Kidney (tissue), 22 donors: ENCODE measurements at places on chromosomes 2 and 18. TPM values are rescaled to one million over a fixed set of nuclear protein-coding genes. Genes with fewer than 3 reads are reported as not detected.
A peak's percentile ranks its signal among the peaks of the same experiment; 100 is the strongest.

GRCh38 chr2:169091761-169092519 is 22.6 kb downstream of the DHRS9 start:
- H3K36me3 ChIP-seq: no peaks in the 10 kb centered on the region
- no peaks in the 10 kb centered on the region for H3K4me1 ChIP-seq
- no peak for DNase-seq

BCL2 gene
- 39.2 TPM for total RNA-seq

BMP10 gene
- total RNA-seq: not detected

DNA sequence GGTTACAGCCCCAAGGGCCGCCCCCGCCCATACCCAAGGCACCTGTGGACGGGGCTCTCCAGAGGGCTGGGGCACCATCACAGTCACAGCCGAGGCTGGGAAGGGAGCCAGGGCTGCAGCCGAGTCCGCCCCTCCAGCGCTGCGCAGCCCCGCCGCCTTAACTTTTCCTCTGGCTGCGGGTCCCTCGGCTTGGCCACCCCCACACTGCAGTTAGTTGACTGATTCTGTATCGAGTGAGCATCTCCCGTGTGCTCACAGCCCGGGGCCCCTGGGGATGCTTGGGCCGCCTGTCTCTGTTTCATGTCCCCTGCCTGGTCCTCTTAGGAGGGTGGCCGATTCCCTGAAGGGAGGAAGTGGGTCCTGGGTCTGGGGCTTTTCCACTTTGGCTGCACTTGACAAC is 33.7 kb downstream of the EMILIN2 start:
- no peaks in the 10 kb centered on the region for H3K27me3 ChIP-seq
- no peak for DNase-seq
- no peaks in the 10 kb centered on the region for H3K4me1 ChIP-seq

ASB3 gene
- 20.1 TPM for total RNA-seq

OSBPL6 gene
- 0.91 TPM for total RNA-seq

GRCh38 chr2:182444806-182445205 is 18.0 kb upstream of the PDE1A start:
- H3K36me3 ChIP-seq: no peaks in the 10 kb centered on the region
- H3K4me1 ChIP-seq: no peaks in the 10 kb centered on the region
- no peak for DNase-seq
- no peak overlapping the region for H3K27ac ChIP-seq

- H3K27ac ChIP-seq: no peak overlapping the region
- H3K4me1 ChIP-seq: no peaks in the 10 kb centered on the region
- no peaks in the 10 kb centered on the region for H3K36me3 ChIP-seq
These were observed 225.2 kb downstream of the ZNF521 start for GRCh38 chr18:25126751-25127150.

- H3K4me3 ChIP-seq: no peak overlapping the region
- no peak overlapping the region for H3K27ac ChIP-seq
- H3K36me3 ChIP-seq: no peaks in the 10 kb centered on the region
- no peaks in the 10 kb centered on the region for H3K4me1 ChIP-seq
- no peak for DNase-seq
These were observed 423.4 kb upstream of the ID2 start for GRCh38 chr2:8258406-8258805.

DNA sequence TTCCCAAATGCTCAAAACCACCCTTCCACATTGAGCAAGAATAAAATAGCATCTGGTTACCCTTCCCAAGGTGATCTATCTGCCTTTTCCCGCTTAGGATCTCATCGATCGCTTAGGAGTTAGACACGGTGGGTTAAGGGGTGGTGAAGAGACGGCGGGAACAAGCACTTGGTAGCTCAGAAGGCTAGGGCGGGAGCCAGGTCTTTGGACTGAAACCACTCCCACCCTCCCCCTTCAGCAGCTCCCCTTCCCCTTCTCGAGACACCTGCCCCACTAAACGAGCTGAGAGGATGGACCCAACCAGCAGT is 513 bp downstream of the THOC1 start:
- peak overlapping the region; percentile 62 for H3K27ac ChIP-seq
- no peak for DNase-seq

DNA sequence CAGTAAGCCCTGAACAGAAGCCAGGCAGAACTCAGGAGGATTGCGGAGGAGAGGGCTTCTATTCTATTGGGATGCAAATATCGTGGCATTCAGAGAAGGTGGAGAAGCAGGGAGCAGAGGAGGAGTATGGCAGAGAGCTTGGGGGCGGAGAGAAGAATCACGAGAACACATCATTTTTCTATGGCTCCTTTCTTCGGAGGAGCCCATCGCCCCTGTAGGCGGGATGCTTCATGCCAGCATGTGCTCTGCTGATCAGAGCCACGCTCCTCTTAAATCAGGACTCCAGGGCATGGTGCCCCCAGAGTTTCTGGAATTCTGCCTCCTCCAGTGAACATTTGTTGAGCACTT is 71.1 kb downstream of the CIB4 start:
- H3K27me3 ChIP-seq: no peaks in the 10 kb centered on the region
- DNase-seq: no peak
- H3K27ac ChIP-seq: no peak overlapping the region
- no peaks in the 10 kb centered on the region for H3K36me3 ChIP-seq
- H3K4me3 ChIP-seq: no peak overlapping the region

GRCh38 chr18:27404855-27405254 is 219.7 kb upstream of the CHST9 start:
- H3K27ac ChIP-seq: no peak overlapping the region
- no peaks in the 10 kb centered on the region for H3K36me3 ChIP-seq
- no peaks in the 10 kb centered on the region for H3K27me3 ChIP-seq
- DNase-seq: no peak
- no peaks in the 10 kb centered on the region for H3K4me1 ChIP-seq

DNA sequence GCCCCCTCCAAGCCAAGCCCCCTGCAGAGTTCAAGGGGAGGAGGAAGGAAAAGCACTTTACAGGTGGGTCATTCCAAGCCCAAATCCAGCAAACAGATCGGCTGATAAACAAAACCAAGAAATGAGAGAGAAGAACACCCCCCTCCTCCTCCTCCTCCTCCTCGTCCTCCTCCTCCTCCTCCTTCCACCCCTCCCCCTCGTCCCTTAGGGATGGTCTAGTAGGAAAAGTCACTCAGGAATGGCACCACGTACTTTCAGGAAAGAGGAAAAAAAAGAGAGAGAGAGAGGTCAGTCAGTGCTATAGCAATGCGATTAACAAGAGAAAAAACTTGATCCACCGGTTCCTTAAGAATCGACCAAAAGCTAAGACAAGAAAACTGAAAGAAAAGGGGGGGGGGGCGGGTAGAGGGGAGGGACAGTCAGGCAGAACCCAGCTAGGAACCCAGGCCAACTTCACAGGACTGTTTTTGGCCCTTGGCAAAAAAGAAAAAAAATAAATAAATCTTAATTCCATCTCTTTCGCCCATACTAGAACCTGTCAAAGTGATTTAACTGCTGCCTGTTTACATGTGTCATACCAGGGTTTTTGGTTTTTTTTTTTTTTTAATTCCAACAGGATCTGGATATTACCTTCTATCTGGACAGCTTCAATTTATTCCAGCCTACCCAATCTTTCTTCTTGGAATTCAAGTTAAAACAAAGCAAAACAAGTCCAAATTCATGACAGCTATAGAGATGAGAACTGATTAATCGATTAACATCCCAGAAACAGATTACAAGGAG is 906 bp downstream of the IKZF2 start:
- H3K4me1 ChIP-seq: no peaks in the 10 kb centered on the region
- H3K27ac ChIP-seq: peak overlapping the region; percentile 13
- peak; percentile 62 for DNase-seq
- H3K27me3 ChIP-seq: no peaks in the 10 kb centered on the region
- H3K4me3 ChIP-seq: peak overlapping the region; percentile 99

GRCh38 chr2:238130111-238130695 is 8.3 kb upstream of the KLHL30 start:
- no peak for DNase-seq
- no peaks in the 10 kb centered on the region for H3K36me3 ChIP-seq
- no peaks in the 10 kb centered on the region for H3K27me3 ChIP-seq
- H3K27ac ChIP-seq: no peak overlapping the region
- no peaks in the 10 kb centered on the region for H3K4me1 ChIP-seq

DNA sequence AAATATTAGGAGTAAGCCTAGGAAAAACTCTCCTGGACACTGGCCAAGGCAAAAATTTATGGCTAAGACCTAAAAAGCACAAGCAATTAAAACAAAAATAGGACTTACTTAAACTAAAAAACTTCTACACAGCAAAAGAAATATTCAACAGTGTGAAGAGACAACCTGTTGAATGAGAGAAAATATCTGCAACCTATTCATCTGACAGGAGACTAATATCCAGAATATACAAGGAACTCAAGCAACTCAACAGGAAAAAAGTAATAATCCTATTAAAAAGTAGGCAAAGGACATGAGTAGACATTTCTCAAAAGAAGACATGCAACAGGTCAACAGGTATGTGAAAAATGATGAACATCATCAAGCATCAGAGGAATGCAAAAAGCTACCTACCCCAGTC is 431.1 kb downstream of the ZEB2 start:
- H3K27ac ChIP-seq: no peak overlapping the region
- H3K4me3 ChIP-seq: no peak overlapping the region
- no peak for DNase-seq
- H3K4me1 ChIP-seq: no peaks in the 10 kb centered on the region

MTA3 gene
- total RNA-seq: 35.2 TPM

GRCh38 chr2:234752966-234753365 is 198.9 kb upstream of the SH3BP4 start:
- no peak overlapping the region for H3K27ac ChIP-seq
- no peaks in the 10 kb centered on the region for H3K27me3 ChIP-seq
- DNase-seq: no peak
- H3K4me1 ChIP-seq: no peaks in the 10 kb centered on the region

DNA sequence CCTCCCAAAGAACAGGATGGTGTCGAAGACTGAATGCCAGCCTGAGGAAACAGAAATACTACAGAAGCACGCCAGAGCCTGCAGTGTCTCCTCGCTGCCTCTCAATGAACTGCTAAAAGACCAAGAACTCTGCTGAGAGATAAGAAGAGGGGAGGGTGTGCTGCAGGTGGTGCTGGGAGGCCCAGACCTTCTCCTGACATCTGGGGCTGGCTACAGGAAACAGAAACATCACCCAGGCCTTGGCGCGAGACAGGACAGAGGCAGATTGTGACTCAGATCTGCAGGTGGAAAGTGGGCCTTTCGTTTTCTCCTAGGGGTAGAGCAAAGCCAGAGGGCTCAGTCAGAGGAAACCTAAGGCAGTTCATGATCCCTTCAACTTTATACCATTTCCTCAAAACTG is 250.3 kb upstream of the TCF4 start:
- no peaks in the 10 kb centered on the region for H3K27me3 ChIP-seq
- no peak overlapping the region for H3K4me3 ChIP-seq
- H3K4me1 ChIP-seq: no peaks in the 10 kb centered on the region
- H3K36me3 ChIP-seq: no peaks in the 10 kb centered on the region

SPDYA gene
- 1.6 TPM for total RNA-seq

DNA sequence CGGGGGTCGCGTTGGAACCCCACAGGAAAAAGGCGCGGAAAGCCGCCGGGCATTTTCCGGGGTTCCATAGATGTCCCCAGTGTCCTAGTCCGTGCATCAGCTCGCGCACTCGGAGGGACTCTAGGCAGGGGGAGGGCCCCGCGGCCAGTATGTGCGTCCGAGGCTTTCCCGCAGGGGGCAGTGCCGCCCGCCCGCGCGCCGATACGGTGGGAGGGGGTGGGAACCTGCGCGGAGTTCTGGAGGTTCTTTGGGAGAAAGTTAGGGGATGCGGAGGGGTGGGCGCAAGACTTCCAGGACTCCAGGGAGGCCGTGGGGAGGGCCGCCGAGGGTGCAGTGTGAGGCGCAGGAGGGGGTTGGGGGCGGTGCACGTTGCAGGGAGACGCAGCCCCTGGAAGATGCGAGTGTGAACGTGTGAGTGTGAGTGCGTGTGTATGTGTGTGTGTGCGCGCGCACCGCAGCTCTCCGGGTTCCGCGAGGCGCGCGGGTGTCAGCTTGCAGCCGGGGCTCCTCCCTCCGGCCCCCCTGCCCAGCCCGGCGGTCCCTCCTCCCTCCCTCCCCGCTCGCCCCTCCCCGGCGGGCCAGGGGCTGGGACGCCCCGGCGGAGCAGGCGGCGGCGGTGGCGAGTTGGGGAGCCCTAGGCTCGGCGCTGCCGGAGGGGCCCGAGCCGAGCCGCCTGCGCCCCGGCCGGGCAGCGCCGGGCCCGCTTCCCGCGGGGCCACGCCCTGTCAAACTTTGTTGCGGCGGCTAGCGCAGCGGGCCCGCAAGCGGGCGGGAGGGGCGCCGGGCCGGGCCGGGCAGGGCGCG is at the start of gene TCF7L1:
TSS of gene TCF7L1 (plus strand) at position 559 of the 804 bp plus-strand sequence. CDS start 293 bp downstream, outside the sequence.
- H3K36me3 ChIP-seq: no peaks in the 10 kb centered on the region
- peak; percentile 94 for DNase-seq
- H3K27ac ChIP-seq: peak within 1 kb of the TSS; percentile 72
- H3K4me3 ChIP-seq: peak within 1 kb of the TSS; percentile 73
- H3K27me3 ChIP-seq: no peaks in the 10 kb centered on the region

GRCh38 chr18:22469926-22470247 is 52.2 kb upstream of the CTAGE1 start:
- no peaks in the 10 kb centered on the region for H3K27me3 ChIP-seq
- H3K4me1 ChIP-seq: peaks cover 4% of the 10 kb centered on the region
- no peaks in the 10 kb centered on the region for H3K36me3 ChIP-seq
- DNase-seq: peak; percentile 39
- H3K4me3 ChIP-seq: no peak overlapping the region
- H3K27ac ChIP-seq: peak overlapping the region; percentile 7

- DNase-seq: no peak
- no peak overlapping the region for H3K27ac ChIP-seq
- no peaks in the 10 kb centered on the region for H3K4me1 ChIP-seq
- H3K27me3 ChIP-seq: no peaks in the 10 kb centered on the region
These were observed 30.0 kb upstream of the ITGAV start for GRCh38 chr2:186559848-186560247.

GRCh38 chr2:217438136-217438535 is 564.7 kb downstream of the TNS1 start:
- no peak overlapping the region for H3K27ac ChIP-seq
- no peak for DNase-seq
- H3K27me3 ChIP-seq: no peaks in the 10 kb centered on the region
- H3K4me3 ChIP-seq: no peak overlapping the region
- H3K36me3 ChIP-seq: no peaks in the 10 kb centered on the region
- peaks cover 34% of the 10 kb centered on the region for H3K4me1 ChIP-seq

DNA sequence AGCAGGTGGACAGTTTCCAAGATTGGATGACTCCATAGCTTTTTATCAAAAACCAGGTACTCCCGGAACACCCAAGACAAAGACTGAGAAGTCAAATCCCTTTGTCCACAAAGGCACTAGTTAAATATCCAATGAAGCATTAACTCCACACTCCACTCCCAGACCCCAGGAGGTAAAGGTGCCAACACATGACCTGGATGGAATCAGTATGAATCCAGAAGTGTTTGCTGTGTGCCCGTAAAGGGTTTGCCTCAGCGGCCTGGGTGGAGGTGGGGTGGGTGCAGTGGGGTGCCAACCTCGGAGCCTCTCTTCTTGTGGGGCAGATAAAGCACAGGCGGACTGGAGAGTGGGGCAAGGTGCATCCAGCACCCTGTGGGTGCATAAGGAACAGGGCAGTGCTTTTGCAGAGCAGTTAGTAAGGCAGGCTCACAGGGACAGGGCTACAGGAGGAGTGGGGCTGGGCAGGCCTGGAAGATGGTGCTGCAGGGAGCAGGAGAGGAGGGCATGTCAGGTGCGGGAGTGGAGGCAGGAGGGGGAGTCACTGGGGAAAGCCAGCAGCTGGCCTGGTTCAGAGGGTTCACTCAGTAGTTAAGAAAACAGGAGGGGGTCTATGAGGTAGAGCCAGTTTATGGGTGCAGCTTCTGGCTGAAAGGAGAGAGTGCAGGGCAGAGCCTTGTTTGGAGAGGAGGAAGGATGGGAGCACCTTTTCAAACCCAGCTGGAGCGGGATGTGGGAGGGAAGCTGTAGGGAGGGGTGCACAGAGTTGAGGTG is 208.4 kb upstream of the SMAD2 start:
- no peaks in the 10 kb centered on the region for H3K36me3 ChIP-seq
- no peaks in the 10 kb centered on the region for H3K27me3 ChIP-seq
- DNase-seq: no peak
- H3K27ac ChIP-seq: peak overlapping the region; percentile 22
- H3K4me1 ChIP-seq: peaks cover 3% of the 10 kb centered on the region
